Adipocyte (in vitro differentiated cells): ENCODE measurements at places on chromosomes 1 and 21.

- no peak for DNase-seq
Measured at GRCh38 chr1:98662356-98662670, 792 bp downstream of the SNX7 start.

DNA sequence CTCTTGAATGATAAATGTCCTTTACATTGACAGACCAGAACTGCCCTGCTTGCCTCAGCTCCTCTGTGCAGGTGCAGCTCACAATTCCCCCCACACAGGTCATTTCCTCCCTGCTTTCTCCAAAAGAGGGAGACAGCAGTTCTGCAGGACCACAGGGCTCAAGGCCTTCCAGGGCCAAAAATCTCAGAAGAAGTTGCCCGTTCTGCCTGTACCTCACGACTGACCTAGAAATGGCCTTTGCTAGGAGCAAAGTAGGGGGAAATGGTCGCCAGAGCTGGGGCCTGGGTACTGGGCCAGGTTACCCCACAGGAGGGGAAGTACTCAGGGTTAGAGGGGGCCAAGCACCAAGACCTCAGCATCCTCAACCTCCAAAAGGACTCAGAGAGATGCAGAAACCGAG lies 11.1 kb downstream of the RNU1-2 start:
- no peak for DNase-seq

- no peak for DNase-seq
Measured at GRCh38 chr1:95382000-95382786, 148.2 kb downstream of the RWDD3 start.

DNA sequence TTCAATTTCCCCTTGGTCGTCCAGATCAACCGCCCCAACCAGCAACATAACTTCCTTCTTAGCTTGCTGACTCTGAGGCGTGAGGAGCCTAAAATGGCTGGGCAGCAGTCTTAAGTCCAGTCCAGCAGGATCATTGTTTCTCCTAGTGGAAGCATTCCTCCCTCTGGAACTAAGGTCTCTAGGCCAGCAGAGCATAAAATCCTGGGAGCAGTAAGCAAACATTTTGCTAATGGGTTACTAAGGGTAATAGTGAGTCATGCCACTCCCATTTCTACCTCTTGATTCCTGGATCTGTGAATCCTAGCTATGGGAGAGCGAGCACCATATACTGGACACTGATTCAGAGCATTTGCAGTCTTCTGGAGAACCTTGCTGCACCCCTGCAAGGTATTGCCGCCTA lies 59.9 kb downstream of the ADSS2 start:
- no peak for DNase-seq

DNA sequence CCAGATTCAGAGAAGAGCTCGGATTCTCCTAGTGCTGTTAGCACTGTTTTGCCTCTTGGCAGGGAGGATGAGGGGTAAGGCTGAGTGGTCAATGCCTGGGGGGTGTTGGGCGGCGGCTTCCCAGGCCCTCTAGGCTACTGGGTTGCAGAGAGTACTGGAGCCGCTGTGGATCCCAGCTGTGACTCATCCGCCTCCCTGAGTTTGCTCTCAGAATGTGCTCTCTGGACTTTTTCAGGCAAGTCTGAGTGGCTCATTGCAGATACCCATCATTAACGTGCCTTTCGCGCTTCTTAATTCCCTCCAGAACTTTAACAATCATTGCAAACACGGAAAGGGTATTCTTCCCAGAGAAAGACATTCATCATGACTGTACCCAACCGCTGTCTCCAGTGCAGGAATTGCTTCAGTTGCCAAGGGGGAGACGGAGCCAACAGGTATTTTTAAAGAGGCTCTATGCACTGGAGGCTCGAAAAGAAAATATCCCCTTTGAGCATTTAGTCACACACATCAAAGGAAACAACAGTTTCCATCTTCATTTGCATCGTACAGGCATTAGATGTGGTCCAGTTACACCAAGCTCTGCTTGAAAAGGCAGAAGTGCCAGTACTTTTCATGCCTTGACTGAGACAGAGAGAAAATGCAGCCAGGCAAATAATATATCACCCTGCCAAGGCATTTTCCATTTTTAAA lies 14.4 kb upstream of the CAMTA1 start:
- peak; percentile 69 for DNase-seq
